ENCODE measurements at places on chromosomes 6 and 20.

DNA sequence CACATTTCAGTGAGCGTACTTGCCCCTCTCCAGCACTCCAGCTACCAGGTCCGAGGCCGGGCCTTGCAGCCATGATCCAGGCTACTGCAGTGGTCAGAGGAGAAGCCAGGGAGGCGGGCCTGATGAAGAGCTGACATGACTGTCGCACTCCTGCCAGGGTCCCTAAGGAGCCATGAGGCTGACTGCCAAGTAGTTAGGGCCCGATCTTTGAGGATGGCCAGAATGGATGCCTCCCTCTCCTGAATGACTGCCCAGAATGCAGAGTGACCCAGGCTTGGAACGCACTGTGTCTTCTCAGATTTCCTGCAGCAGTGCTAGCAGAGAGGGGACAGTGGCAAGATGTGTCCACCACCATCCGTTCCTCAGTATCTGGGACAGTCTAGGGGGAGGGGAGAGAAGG lies 24.7 kb upstream of the LRFN2 start:
- DNase-seq = no peak

- no peak for DNase-seq
Measured at GRCh38 chr6:37988696-37989095, 169.2 kb downstream of the ZFAND3 start.

DNA sequence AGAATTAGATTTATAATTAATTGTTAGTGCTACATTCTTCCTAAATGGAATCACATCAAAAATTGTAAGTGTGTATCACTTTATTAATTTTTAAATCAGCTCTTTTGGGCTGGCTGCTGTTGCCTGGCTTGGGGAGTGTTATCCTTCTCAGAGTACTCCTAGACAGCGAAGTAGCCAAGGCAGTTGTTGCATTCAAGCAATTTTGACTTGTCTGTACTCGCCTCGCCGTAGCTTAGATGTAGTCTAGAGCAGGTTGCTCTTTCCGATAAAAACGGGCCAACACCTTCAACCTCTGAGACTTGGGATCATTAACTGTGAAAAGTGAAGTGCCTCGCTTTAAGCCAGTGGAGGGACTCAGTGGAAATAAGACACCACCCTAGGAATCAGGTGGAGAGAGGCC lies 151.3 kb downstream of the FARS2 start:
- no peak for DNase-seq

GRCh38 chr6:140858381-140858971 lies 1274.2 kb upstream of the GJE1 start:
- DNase-seq = no peak

GRCh38 chr6:33762713-33763112 lies 16.0 kb upstream of the IP6K3 start:
- no peak for DNase-seq
